ENCODE measurements at places on chromosomes 5 and 9. TPM values are rescaled to one million over a fixed set of nuclear protein-coding genes. Genes with fewer than 3 reads are reported as not detected.

The IL5 gene
- total RNA-seq = not detected

The NKD2 gene
- total RNA-seq = not detected

The PCDHB14 gene
- not detected for total RNA-seq

The FGF10 gene
- total RNA-seq = not detected

The FAM120A gene
- 76.9 TPM for total RNA-seq

The DOCK2 gene
- total RNA-seq = 249 TPM

The PCDHGA7 gene
- total RNA-seq = 0.25 TPM

The MATR3 gene
- 325 TPM for total RNA-seq

The PCDHGB7 gene
- not detected for total RNA-seq

The GRXCR2 gene
- total RNA-seq = not detected

The NFIB gene
- total RNA-seq = 0.76 TPM

The TLE1 gene
- total RNA-seq = 3.4 TPM

The FCN1 gene
- 27.8 TPM for total RNA-seq

The PCDHGA9 gene
- total RNA-seq = not detected
